ENCODE measurements at places on chromosomes 2 and 18.

DNA sequence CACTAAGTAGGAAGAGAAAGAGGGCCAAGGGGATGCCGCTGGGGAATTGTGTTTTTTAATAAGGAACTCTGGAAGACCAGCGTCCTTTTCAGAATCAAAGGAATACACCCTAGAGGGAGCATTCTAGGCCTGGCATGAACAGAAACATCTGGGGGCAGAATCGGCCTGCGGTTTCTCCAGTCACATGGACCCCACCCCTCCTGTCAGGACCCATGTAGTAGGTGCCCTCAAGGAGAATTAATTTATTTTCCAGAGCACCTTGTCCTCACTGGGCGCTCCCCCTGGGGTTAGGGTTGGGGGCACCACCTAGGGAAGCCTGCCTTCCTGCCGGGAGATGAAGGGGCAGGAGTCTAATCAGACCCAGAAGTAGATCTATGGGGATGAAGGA lies 44.2 kb downstream of the TMEM37 start:
- DNase-seq: no peak

DNA sequence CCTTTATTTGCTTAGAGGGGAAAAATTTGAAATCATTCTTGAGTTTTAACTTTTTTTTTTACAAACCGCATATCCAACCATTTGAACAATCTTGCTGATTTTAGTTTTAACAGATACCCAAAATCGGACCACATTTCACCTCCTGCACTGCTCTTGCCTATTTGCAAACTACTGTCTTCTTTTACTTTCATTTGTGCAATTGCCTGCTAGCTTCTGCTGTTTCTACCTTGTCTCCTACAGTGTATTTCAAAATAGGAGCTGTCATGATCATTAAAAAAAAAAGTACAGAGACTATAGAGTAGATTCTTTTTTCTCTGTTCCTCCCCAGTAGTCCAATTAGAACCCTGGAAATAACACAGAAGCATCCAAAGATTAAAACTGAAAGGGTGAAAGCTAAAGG lies 1081.2 kb downstream of the SOCS6 start:
- no peak for DNase-seq

DNA sequence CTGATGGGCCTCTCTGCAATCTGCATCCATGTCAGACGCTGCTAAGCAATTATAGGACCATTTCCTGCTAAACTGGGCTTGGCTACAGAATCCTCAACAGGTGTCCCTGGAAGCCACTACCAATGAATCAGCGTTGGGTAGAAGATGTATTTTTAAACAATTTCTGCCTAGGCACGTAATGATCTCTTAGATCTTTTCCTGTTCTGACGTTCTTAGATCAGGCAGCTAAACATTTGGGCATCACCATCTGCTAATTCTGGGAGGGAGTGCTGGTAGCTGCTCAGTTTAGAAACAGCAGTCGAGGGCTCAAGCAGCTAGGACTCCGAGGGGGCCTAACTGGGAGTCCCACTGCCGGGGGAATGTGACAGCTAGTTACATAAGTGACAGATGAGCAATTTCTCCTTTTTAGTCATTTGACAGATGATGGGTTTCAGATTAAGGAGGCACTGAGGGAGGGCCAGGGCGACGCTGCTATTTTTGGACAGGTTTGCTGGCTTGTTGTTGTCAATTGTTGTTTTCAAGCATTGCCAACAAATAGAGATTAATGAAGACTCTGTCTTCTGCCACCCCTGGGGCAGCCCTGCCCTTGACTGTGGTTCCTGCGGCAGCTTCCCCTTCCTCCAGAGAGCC lies 92.7 kb downstream of the MRO start:
- no peak for DNase-seq

GRCh38 chr2:118464046-118464445 lies 375.8 kb downstream of the INSIG2 start:
- DNase-seq: no peak

- DNase-seq: no peak
Observed at GRCh38 chr2:20728114-20728758, 61.3 kb downstream of the GDF7 start.

GRCh38 chr2:226983895-226984749 lies 148.3 kb downstream of the RHBDD1 start:
- DNase-seq: peak; percentile 68

- no peak for DNase-seq
Observed at GRCh38 chr2:48719480-48720177, 35.9 kb downstream of the LHCGR start.

DNA sequence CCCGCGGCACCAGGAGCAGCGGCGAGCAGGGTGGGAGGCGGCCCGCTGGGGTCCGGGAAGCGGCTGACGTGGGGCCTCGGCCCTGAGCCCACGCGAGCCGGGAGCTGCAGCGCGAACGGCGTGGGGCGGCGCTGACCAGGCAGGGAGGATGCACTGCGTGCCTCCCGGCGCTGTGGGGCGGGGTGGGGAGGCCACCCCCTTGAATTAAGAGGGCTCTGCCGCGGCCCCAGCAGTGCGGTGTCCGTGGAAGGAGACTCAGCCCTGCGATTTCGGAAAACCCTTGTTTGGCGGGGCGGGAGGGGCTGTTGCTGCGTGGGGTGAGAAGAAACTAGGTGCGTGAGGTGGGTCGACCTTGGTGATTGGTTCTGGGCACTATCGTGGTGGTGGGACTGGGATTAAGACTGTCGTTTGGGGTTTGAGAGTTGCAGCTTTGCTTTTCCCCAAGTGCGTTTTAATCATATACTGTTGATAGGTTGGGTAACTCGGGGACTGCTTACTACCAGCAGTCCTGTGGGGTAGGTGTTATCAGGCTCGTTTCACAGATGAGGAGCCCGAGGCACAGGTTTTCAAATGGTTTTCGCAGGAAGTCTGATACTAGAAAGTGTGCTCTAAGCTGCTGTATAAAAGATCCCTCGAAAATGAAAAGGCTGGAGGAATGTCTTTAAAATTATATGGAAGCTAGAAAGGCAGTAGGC lies 722 bp downstream of the ACSL3 start:
- peak; percentile 26 for DNase-seq
